ENCODE measurements at places on chromosomes 2 and 18.

GRCh38 chr2:54394392-54394791 lies 61.7 kb upstream of the SPTBN1 start:
- no peak for DNase-seq

GRCh38 chr2:46142546-46143428 lies 154.4 kb upstream of the EPAS1 start:
- no peak for DNase-seq

GRCh38 chr2:12665334-12665733 lies 51.4 kb upstream of the TRIB2 start:
- DNase-seq = no peak

GRCh38 chr2:30491225-30491624 lies 44.2 kb downstream of the LCLAT1 start:
- DNase-seq = no peak

GRCh38 chr2:70627211-70627898 lies 73.7 kb upstream of the TGFA start:
- peak; percentile 22 for DNase-seq

- DNase-seq = no peak
Observed at GRCh38 chr2:128386066-128386465, 67.4 kb upstream of the HS6ST1 start.

DNA sequence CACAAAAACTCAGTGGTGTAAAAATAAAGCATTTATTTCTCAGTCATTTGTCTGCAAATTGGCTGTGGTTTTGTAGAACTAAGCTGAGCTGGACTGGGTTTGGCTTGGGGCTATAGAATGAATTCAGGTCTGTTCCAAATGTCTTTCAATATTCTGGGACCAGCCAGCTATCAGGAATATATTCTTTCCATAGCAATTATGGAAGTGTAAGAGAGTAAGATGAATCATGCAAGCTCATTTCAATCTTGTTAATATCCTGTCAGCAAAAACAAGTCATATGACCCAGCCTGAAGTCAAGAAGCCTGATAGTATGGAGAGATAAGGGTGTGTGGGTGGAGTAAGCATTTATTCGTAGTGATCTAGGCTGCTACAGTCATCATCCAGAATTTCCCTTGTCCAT lies 481.0 kb upstream of the CDH2 start:
- peak; percentile 59 for DNase-seq

GRCh38 chr2:71882949-71883472 lies 264.7 kb downstream of the CYP26B1 start:
- peak; percentile 68 for DNase-seq

GRCh38 chr2:366706-367105 lies 78.8 kb upstream of the ALKAL2 start:
- DNase-seq = no peak

- no peak for DNase-seq
Observed at GRCh38 chr18:22052405-22053105, 116.8 kb upstream of the GATA6 start.

DNA sequence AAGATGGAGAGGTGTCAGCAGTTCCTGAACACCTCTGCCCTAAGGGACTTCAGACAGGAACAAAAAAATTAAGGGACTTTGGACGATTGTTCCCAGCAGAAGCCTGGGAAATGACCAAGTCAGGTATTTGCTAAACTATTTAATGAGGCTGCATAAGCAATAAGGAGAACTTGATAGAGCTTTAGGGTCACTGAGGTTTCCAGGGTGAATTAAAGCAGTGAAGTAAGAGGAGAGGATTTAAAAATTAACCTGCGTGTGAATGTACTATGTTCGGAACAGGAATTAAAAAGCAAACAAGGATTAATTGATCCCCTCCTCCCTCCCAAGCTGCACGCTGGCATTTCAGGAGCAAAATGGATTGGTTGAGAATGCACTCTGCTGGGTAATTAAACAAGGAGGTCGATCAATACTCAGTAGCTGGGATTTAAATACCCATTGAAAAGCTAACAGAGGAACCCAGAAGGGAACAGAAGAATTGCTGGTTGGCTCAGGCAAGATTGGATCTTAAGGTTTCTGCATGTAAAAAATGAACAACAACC lies 157.2 kb downstream of the RNF152 start:
- DNase-seq = no peak

DNA sequence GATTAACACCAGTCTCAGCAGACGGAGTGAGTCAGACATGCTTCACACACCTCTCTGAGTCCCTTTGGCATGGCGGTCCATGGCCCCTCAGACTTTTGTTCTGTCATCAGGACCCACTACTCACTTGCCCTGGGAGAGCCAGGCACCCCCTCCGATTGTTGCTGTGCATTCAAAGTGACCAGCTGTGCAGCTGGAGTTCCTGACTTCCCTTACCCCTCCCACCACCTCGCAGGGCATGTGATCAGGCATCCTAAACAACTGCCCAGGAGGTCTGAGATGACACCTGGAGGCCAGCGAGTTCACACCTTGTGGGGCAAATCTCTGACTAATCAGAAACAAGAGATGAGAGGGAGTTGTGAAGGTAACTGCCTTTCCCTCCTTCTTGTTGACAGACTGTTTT lies 35.3 kb upstream of the HDAC4 start:
- no peak for DNase-seq

- no peak for DNase-seq
Observed at GRCh38 chr2:622357-622756, 54.8 kb downstream of the TMEM18 start.

GRCh38 chr2:29039718-29040480 lies 34.4 kb downstream of the PCARE start:
- DNase-seq = no peak

DNA sequence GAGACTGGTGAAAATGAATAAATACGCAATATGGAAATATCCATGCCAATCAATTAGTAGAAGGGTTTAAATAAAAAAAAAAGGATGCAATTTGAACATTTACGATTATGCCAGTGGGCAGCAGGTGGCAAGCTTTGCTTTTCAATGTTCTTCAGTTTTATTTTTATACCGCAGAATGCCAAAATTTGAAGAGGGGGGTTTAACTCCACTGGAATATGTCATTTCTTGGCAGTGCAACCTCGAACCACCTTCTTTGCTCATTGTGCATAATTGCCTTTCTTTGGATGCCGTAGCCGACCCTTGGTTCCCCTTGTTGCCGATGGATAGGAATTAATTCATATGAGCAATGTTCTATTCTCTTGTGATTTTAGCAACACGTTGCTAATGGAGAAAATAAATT lies 88.0 kb downstream of the LTBP1 start:
- DNase-seq = peak; percentile 65

GRCh38 chr18:77113361-77114151 lies 19.0 kb downstream of the MBP start:
- no peak for DNase-seq

- DNase-seq = peak; percentile 12
Observed at GRCh38 chr2:238561230-238561629, 134.5 kb downstream of the ASB1 start.

- no peak for DNase-seq
Observed at GRCh38 chr2:177291701-177292100, 27.2 kb upstream of the NFE2L2 start.

All from ELR (cell line).